ENCODE measurements at places on chromosomes 5 and 9.

- DNase-seq, result no peak
These were observed 42.6 kb downstream of the CETN3 start for GRCh38 chr5:90366948-90367347.

DNA sequence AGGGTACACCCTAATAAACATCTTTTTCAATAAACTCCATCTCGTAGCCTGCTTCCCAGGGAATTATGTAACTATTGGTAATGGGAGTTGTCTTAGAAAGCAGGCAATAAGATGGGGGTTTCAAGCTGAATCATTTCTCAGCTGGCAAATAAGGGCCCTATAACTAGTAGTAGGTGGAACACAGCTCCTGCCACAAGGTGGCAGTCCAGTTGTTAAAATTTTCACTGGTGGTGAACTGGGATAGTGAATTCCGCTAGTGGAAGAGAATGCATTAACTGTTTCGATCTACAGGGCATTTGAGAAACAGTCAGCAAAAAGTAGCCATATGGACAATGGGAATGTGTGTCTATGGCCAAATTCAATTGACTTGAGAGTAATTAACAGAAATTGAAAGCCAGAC lies 27.7 kb downstream of the PCDHB15 start:
- DNase-seq, result no peak

GRCh38 chr5:123814801-123815470 lies 303.0 kb downstream of the CSNK1G3 start:
- DNase-seq, result no peak

GRCh38 chr5:7391215-7391614 lies 4.7 kb upstream of the ADCY2 start:
- DNase-seq, result no peak

- DNase-seq, result no peak
These were observed 198.9 kb downstream of the ENC1 start for GRCh38 chr5:74441616-74442015.

DNA sequence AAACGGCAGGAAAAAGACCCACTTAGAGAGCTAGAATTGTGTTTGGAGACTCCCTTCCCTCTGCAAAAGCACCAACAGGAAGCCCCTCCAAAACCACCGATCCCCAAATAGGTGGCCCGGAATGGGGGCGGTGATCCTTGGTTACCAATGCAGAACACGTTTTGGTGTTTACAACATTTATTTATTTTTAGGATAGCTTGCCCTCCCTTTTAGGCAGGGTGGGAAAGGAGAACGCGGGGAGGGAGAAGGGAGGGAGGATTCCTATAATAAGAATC lies 579 bp upstream of the NTRK2 start:
- DNase-seq, result no peak

DNA sequence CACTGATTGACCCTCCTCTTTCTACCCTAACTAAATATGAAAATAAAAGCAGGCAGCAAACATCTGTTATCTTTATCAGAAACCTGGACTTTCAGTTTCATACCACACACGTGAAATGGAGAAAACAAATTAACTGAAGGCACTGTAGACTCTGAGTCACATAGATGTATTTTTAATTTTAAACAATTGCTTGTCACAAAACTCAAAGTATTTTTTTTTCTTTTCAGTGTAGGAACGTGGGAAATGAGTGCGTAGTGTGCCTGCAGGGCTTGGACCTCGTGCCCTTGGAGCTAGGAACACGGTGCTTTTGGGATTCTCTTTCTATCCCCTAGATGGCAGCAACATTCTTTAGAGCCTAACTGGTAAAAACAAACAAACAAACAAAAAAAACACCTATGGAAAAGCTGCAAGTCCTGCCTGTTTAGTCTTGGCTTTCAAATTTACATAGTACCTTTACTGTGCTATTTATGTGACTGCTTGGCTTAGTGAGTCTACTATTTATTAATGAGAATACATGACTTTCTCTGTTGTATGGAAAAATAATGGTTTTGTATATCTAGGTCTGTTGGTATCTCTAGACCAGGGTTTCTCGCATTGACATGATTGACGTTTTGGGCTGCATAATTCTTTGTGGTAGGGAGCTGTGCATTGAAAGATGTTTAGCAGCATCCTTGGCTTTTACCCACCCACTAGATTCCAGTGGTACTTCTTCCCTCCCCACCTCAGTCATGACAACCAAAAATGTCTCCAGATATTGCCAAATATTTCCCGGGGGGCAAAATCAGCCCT lies 16.8 kb upstream of the ACTBL2 start:
- DNase-seq, result no peak

DNA sequence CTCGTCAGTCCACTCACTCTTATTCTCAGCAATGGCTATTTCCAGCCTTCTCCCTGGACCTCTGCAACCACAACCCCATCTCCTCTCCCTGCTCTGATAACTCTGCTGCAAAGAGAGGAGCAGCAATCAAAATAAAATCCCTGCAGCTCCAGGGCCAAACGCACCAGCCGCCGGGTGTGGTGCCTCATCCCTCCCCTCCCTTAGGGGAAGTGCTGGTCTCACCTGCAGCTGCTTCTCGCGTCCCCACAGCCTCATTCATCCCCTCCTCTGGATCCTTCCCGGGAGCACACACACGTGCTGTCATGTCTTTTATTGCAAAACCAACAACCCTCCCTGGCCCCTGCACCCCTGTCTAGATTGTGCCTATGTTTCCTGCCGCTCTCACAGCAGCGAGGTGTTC lies 77.8 kb downstream of the TENT4A start:
- DNase-seq, result no peak

GRCh38 chr9:84823421-84824271 lies 154.1 kb downstream of the NTRK2 start:
- DNase-seq, result no peak

DNA sequence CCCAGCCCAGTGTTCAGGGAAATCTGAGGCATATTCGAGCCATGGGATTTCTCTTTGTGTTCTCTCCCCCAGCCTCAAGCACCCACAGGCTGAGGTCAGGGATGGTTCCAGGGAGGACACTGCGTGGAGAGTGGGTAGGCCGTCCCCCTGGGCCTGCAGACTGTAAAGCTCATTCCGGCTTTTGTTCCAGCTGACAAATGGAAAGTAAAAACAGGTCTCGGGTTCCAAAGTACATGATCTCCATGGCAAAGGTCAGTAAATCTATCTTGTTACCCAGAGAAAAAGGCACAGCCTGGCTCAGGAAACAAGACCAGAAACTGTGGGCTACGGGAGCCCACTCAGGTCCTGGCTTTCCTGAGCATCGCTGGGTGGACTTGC lies 116.2 kb downstream of the ROR2 start:
- DNase-seq, result no peak

- no peak for DNase-seq
These were observed 1.1 kb upstream of the CEP78 start for GRCh38 chr9:78234810-78235209.

DNA sequence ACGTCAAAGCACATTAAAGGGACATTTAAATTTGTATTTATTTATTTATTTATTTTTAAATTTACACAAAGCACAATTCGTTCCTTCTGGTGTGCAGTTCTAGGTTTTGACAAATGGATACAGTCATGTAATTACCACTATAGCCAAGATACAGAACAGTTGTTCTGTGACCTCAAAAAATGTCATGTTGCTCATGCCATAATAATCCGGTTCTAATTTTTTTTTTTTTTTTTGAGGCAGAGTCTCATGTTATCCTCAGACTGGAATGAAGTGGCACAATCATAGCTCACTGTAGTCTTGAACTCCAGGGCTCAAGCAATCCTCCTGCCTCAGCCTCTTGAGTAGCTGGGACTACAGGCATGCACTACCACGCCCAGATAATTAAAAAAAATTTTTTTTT lies 7.8 kb downstream of the IGFBPL1 start:
- no peak for DNase-seq

DNA sequence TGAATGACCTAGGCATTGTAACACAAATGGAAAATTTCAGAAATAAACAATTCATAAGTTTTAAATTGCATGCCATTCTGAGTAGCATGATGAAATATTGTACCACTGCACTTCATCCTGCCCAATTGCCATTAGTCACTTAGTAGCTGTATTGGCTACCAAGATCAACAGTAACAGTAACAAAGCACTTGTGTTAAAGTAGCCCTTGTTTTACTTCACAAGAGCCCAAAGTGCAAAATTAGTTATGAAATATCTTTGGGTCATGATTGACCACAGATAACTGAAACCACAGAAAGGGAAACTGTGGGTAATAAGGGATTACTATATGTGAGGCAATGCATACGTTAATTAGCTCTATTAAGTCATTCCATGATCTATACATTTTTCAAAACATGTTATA lies 33.3 kb upstream of the RORB start:
- DNase-seq, result no peak

- DNase-seq, result no peak
These were observed 12.8 kb downstream of the RALGPS1 start for GRCh38 chr9:126927419-126927818.

DNA sequence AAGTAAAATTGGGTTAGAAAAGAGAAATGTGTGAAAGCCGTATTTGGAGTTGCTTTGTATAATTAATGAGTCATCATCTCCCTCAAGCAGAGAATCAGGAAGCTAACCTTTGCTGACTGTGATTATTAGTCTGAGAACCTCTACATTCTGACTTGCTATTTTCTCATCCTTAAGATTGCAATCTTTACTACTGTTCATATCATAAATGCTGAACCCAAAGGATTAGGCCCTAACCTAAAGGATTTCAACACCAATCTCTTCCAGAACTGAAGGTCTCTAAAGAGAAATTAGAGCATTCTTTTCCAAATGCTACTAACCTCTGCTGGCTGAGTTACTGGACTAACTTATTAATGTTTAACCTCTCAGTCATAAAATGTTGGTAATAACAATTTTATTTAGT lies 538.1 kb upstream of the MEF2C start:
- DNase-seq, result no peak

- DNase-seq, result no peak
These were observed 43.2 kb upstream of the IER5L start for GRCh38 chr9:129221233-129221632.

DNA sequence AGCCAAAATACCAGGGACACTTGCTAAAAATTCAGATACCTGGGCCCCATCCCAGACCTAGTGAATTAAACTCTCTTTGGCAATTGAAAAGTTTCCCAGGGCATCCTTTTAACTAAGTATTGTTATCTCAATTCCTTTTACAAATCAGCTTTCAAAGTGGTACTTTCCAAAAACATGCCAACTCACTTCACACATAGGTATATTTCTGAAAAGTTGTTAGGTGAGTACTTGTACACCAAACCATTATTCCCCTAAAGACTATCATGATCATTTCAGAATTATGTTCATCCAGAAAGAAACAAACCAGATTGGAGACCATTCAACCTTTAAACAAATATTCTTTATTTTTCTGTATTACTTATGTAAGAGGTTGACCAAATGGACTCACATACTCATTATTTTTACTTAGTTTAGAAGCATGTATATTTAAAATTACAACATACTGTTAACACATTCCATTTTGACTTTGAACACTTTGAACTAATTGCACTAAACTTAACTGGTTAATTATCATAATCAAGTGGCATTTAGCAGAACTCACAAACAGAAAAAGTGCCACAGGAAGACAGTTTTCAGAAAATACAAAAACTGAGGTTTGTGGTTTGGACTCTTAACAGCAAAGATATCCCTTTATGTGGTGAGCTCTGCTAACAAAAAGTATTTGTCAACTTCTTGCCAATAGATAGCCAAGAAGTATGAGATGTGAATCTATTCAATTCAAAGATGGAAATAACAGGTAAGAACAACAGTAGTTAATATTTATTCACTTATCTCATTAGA lies 40.7 kb downstream of the KIAA0825 start:
- DNase-seq, result no peak

DNA sequence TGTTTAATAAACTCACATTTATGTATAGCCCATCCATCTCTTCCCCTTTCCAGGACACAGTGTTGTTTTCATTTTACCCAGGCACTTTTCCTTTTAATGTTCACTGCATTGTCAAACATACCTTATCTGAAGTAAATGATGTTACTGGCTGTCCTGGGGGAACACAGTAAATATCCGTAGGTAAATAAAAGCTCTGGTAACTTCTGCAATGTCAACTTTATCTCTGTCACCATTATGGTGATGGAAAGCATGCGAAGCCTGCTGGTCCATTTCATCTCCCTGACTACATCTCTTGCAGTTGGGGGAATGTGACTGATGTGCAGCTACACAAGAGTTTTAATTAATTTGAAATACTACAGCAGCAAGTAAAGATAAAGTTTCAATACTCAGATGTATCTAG lies 1162.1 kb upstream of the SEMA6A start:
- DNase-seq, result no peak

DNA sequence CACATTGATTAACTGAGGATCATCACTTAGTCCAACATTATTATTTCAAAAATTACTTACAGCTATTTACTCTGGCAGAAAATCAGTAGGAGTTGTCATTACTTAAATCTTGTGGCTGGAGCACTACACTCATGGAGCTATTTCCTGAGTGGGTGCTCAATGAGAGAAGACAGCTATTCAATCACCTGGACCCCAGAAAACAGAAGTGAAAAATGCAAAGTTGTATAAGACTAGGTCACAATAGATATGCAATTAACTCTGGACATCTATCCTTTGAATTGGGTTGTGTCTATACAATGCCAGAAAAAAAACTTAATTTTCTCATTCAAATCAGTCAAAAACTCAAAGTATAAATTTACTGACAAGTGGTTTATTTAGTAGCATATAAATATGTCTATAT lies 340.9 kb downstream of the EFNA5 start:
- no peak for DNase-seq

- no peak for DNase-seq
These were observed 96.4 kb downstream of the DIRAS2 start for GRCh38 chr9:90546200-90546599.

GRCh38 chr9:128901822-128902221 lies 19.0 kb upstream of the PHYHD1 start:
- no peak for DNase-seq

GRCh38 chr5:43592363-43592762 lies 10.6 kb upstream of the NNT start:
- no peak for DNase-seq

- no peak for DNase-seq
These were observed 75.6 kb downstream of the ST8SIA4 start for GRCh38 chr5:100827481-100827889.

DNA sequence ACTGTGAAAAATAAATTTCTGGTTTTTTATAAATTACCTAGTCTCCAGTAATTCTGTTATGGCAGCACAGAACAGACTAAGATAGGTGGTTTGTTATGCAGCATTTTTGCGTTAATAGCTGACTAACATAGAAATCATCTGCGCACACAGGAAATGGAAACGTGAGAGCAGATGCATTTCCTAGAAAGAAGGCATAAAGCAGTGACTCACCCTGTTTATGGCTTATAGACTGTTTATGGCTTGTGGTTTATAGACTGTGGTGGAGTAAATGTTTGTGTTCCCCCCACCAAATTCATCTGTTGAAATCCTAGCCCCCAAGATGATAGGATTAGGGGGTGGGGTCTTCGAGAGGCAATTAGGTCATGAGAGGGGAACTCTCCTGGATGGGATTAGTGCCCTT lies 18.3 kb upstream of the OSMR start:
- DNase-seq, result no peak

GRCh38 chr5:7663808-7664207 lies 187.1 kb downstream of the CFAP90 start:
- DNase-seq, result no peak

DNA sequence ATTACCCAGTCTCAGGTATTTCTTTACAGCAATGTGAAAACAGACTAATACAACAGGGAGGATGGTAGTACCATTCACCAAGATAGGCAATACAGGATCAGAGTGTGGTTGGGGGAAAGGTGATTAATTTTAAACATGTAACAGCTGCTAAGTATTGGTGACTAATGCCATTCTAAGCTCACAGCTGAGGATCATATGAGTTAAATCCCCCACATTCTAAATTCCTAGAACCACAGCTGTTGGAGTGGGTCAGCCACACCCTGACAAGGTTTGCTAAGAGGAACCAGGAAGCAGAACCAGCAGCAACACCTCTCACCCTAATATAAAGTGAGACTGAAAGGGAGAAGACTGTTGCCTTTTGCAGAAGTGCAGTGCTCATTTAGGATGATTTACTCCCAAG lies 24.8 kb downstream of the HSPB3 start:
- no peak for DNase-seq
